ENCODE measurements at places on chromosomes 5 and 9.

- DNase-seq = no peak
Observed at GRCh38 chr5:36928947-36929346, 52.4 kb downstream of the NIPBL start.

DNA sequence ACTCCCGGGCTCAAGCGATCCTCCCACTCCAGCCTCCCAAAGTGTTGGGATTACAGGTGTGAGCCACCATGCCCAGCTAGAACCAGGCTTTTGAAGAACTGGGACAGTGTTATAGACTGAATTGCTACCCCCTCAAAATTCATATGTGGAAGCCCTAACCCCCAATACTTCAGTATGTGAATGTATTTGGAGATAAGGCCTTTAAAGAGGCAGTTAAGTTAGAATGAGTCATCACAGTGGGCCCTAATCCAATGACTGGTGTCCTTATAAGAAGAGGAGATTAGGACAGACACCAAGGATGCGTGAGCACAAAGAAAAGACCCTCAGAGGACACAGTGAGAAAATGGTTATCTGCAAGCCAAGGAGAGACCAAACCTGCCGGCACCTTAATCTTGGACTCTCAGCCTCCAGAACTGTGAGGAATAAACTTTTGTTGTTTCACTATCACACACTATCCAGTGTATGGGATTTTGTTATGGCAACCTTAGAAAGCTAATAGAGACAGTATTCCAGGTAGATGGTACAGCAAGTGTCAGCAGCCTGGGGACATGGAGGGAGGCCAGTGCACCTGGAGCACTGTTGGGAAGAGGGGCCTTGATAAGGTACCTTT, 31.4 kb upstream of the ERGIC1 start:
- no peak for DNase-seq

DNA sequence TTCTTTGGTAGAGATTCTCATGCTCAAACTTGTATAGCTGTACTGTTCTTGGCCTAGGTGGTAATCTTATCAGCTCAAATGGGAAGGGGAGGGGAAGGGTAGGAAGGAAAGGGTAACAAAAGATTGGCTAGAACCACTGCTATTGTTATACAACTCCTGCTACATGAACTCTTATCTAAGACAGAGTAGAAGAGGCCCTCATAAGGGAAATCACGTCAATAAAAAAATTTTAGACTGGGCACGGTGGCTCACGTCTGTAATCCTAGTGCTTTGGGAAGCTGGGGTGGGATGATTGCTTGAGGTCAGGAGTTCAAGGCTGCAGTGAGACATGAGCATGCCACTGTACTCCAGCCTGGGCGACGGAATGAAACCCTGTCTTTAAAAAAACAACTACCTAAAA, 15.9 kb downstream of the STOM start:
- no peak for DNase-seq

GRCh38 chr5:95076395-95077185, 208.3 kb downstream of the MCTP1 start:
- DNase-seq = no peak

- DNase-seq = no peak
Observed at GRCh38 chr9:134341929-134342745, 15.9 kb downstream of the RXRA start.

- DNase-seq = peak; percentile 87
Observed at GRCh38 chr9:91949946-91950664, at the start of gene ROR2. Gene ROR2, minus strand, starts transcription at chr9:91950228.

- DNase-seq = no peak
Observed at GRCh38 chr5:152185547-152186245, 219.4 kb downstream of the NMUR2 start.

GRCh38 chr5:11617080-11617479, 287.2 kb downstream of the CTNND2 start:
- DNase-seq = no peak

DNA sequence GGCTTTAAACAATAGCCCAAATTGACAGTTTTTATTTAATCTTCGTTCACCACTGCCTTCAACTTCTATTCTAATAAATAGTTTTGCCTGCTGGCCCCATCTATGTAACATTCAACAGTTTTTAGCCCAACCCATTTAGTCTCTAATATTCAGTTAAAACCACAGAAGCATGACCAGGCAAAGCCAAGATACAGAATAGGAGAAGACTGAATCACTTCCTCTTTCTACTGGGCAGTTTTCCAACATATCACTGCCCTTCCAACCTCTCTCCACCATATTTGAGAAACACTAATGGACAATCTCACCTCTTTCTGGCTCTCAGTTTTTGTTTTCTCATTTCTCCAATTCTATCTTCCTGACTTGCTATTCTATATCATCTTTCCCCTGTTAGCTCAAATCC, 352.9 kb downstream of the DNAH5 start:
- DNase-seq = no peak

- no peak for DNase-seq
Observed at GRCh38 chr5:98365126-98365525, 408.3 kb upstream of the RGMB start.

DNA sequence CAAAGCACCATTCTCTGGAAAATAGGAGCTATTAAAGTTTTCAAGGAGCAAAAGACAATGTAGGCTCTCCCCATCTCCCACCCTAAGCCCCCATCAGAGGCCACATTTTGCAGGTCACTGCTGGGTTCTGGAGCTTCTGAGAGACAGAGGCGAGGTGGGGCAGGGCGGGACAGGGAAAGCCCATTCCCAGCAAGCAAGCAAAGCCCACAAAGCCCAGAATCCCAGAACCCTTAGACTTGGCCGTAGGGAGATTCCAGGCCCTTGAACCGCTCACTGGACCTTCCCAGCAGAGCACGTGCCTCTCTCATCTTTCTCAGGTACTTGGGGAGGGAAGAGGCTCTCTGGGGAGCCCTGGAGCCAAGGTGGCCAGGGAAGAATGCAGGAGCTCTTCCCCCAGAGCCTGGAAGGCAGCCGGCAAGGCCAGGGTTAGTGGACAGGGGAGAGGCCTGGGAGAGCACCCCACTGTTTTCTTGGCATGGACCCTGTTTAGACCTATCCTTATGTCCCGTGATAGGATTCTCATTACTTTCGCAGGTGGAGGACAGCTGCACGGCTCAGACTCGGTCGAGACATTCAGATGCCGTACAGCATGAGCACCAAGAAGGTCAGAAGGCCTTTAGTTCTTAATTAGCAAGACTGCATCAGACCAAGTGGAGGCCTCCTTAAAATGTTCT, 52.4 kb downstream of the ZNF354C start:
- DNase-seq = no peak

DNA sequence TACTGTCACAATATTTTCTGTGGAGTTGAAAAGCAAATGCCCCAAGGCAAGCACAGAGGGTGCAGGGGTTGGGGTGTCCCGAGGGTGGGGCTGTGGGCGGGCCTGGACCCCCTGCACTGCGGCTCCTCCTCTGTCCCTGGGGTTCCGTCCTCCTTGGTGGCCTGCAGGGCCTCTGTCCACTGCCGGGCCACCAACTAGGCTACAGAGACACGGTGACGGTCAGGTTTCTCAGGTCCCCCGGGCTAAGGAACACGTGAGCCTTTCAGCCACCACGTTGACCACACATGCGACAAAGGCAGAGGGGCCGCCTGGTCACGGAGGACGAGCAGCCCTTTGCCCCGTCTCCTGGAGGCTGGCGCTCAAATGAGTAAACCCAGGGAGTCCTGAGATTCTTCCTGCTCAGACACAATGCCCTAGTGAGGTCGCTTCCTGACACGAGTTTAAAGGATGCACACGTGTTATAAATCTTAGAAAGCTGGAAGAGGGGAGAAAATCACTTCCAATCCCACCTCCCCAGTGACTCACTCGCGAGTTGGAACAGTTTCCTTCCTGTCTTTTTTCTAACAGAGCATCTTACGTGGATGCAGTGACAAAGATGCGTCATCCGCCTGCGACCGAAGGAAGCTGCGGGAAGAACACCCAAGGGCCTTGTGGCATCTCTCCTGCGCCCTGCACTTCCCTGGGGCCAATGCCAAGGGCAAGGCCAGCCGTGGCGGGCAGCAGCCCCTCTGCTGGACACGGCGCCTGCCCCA, 24.8 kb upstream of the OBP2B start:
- no peak for DNase-seq
